ENCODE measurements at places on chromosomes 2 and 18.

DNA sequence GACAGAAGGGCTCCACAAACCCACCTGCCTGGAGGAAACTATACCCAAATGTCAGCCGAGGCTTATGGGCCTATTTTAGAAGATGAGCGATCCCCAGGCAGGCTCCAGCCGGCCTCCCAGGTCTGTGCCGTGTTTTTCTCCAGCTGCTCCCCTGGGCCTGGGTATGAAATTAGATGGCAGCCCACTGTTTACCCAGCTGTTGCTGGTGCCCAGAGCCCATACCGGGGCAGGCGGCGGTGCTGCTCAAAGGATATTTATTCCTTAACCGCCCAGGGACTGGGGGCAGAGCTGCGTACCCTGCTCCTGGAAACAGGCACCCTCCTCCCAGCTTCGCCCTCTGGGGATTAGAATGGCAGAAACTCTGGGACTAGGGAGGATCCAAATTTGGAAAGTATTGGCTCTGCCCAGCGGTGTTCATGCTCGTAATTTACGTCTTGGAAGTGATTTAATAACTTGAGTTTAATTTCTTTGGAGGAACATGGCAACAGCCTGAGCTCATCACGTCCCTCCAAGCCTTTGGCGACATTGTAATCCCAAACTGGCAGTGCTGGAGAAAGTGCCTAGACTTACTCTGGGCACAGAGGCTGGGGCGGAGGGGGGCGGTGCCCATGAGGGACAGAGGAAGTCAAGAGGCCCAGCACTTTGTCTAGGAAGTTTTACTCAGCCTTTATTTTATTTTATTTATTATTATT is 199.2 kb downstream of the KLHL29 start:
- DNase-seq = peak; percentile 79

- no peak for DNase-seq
Measured at GRCh38 chr2:100470898-100471514, 724 bp downstream of the NMS start.

DNA sequence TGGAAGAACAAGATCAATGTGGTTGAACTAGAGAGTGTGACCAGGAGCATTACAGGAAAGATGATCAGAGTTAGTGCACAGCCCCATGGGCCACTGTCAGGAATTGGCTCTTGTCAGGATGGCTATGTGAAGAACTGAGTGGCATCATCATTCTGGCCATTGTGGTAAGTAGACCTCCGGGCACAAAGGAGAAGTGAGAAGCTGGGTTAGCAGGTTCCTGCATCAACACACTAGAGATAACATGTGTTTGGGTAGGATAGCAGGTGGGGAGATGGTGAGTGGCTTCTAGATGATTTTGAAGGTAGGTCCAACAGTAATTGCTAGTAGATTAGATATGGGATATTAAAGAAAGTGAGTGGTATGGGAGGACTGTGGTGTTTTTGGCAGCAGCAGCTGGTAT is 408.2 kb downstream of the TSN start:
- DNase-seq = no peak

GRCh38 chr2:61727746-61728145 is 126.1 kb downstream of the FAM161A start:
- DNase-seq = no peak

DNA sequence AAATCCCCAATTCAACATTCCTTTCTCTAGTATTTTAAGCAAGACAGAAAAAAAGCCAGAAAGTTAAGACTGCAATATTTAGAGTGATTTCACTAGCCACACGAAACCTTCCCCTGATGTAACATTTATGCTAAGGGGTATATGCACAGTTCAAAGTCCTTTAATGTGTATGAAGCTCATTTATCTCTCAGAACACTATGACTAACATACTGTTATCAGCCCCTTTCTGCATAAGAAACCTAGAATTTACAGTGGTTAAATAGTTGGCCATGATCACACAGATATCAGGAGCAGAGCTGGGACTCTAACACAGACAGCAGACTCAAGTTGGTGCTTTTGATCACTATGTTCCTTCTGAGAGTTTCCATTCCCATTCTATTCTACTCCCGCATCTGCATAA is 185.5 kb downstream of the CDH2 start:
- no peak for DNase-seq

DNA sequence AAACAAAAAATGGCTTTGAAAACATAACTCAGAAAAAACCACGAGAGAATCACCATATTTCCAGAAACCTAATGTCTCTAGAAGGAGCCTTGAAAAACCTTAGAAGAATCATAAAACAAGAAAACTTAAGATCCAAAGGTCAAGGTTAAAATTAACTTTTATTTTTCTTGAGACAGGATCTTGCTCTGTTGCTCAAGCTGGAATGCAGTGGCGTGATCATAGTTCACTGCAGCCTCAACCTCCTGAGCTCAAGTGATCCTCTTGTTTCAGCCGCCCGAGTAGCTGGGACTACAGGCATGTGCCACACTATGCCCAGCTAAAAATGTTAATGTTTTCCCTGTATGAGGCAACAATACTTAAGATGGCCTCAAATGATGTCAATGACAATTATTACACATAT is 254.2 kb upstream of the SESTD1 start:
- no peak for DNase-seq

- DNase-seq = peak; percentile 28
Measured at GRCh38 chr18:13216092-13216582, 2.4 kb upstream of the LDLRAD4 start.

DNA sequence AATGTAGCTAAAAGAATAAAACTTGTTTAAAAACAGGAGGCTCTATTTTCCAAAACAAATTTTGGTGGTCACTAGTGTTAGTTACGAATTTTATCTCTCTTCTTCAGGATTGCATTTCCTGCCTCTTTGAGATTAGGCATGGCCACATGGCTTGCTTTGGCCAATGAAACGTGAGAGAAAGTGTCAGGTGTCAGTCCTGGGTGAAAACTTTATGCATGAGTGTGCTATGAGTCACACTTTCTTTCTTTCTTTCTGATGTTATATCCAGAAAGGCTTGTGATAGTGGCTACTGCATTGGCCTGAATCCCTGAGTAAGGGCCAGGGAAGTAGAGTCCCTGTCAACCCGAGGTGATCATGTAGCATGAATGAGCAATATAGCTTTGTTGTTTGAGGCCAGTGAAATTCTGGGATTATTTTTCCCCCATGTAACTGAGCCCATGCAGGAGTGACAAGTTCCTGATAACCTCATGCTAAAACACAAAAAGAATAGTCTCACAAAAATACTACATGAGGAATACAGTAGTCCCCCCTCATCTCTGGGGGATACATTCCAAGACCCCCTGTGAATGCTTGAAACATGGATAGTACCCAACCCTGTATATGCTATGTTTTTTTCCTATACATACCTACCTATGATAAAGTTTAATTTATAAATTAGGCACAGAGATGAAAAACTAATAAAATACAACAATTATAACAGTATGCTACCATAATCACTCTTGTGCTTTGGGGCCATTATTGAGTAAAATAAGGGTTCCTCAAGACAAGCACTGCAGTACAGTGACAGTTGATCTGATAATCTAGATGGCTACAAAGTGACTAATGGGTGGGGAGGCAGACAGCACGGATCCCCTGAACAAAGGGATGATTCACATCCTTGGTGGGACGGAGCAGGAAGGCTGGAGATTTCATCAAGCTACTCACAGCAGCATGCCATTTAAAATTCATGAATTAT is 109.5 kb downstream of the CDC42EP3 start:
- no peak for DNase-seq

DNA sequence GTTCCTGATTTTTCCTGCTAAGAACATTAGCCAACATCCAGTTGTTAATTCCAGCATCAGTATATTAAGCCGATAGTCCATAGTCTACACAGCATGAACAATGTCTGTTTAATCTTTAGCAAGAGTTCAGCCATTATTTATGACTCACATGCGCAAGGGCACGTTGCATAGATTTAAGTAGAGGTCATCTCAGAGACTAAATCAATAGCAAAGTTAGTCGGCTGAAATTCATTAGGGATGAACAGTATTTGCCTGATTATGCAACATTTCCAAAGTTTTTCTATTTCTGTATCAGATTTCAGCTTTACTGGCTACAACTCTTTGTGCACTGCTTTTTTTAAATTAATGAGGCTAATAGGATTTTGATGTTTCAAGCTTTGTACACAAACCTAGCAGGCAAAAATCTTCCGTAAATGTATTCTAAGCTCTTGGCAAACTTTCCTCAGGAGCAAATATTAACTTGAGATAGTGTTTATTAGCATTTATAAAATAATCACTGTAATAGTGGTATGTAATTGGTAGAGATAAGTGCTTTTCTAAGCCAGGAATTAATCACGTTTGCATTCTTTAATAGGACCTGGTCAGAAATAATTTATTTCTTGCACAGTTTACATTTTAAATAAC is 578.7 kb upstream of the ID2 start:
- DNase-seq = peak; percentile 51

DNA sequence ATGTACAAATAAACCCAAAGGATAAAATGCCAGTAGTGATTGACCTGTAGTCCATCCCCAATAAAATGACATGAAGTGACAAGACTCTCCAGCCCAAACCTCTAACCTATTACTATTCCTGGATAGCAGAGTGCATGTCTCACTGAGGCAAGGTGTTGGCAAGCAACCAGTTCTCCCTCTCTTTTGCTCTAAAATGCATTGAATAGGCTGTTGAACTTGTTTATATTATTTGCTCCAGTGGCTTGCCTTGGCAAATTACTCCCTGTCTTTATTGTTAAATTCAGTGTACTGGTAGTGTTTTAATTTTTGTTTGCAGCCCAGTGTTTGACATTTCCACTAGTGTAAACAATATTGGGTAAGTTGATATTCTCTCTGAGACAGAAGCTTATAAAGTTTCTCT is 70.5 kb downstream of the CSRNP3 start:
- no peak for DNase-seq

GRCh38 chr2:59882279-59882678 is 671.2 kb downstream of the BCL11A start:
- DNase-seq = no peak

DNA sequence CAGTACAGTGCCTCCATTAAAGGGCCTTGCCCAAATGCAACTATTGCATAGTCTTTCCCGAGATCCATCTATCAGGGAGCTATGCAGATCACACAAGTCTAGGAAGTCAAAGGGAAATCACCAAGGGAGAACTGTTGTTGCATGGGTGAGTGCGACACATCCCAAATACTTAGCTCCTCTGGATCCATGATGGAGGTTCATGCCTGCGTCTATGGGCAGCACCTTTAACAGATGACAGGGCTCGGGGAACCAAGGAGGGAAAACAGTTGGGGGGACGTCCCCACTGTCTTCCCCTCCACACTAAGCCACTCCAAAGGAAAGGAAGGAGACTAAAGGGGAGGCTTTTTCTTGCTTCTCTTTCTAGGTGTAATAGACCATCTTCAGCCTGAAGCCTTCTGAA is 552.8 kb upstream of the PKDCC start:
- DNase-seq = no peak

- no peak for DNase-seq
Measured at GRCh38 chr2:100957996-100958653, 44.0 kb upstream of the RPL31 start.

GRCh38 chr2:167582619-167583018 is 664.8 kb downstream of the STK39 start:
- no peak for DNase-seq

DNA sequence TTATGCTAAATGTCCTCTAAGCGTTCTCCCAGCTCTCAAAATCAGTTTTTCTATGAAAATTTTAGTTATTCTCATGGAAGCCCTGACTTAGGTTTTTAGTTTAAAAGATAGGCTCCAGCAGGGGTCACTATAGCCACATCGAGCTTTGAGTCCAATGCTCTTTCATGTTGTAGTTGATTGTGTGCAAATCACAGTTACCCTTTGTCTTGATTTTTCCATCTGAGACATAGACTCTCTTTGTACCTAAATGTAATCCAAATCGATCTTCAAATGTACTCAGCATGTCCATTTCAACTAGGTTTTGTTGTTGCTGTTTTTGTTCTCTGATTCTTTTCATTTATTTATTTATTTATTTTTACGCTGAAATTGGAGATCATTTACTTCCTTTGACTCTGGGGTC is 26.4 kb upstream of the MSTN start:
- DNase-seq = peak; percentile 45

- DNase-seq = no peak
Measured at GRCh38 chr2:43076676-43077075, 149.7 kb downstream of the ZFP36L2 start.

- DNase-seq = no peak
Measured at GRCh38 chr2:30454571-30454970, 7.5 kb downstream of the LCLAT1 start.

DNA sequence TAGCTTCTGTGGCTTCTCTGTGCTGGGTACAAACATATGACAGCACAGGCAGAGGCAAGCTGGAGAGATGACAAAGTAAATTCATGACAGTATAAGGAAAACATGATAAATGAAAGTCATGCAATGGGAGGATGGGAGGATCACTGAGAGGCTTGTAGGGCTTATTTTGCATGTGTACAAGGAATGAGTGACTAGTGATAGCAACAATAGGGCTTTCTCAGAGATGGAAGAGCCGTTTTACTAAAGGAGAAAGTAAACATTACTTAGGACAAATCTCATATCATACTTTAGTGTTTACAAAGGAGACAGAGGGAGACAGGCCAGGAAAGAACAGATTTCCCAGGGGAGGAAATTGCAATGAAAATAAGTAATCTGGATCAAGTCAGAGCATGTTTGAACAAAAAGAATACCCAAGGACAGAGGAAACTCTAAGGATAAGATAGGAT is 82.5 kb upstream of the RBMS1 start:
- no peak for DNase-seq

- no peak for DNase-seq
Measured at GRCh38 chr18:14924226-14924625, 176.3 kb downstream of the ANKRD30B start.

DNA sequence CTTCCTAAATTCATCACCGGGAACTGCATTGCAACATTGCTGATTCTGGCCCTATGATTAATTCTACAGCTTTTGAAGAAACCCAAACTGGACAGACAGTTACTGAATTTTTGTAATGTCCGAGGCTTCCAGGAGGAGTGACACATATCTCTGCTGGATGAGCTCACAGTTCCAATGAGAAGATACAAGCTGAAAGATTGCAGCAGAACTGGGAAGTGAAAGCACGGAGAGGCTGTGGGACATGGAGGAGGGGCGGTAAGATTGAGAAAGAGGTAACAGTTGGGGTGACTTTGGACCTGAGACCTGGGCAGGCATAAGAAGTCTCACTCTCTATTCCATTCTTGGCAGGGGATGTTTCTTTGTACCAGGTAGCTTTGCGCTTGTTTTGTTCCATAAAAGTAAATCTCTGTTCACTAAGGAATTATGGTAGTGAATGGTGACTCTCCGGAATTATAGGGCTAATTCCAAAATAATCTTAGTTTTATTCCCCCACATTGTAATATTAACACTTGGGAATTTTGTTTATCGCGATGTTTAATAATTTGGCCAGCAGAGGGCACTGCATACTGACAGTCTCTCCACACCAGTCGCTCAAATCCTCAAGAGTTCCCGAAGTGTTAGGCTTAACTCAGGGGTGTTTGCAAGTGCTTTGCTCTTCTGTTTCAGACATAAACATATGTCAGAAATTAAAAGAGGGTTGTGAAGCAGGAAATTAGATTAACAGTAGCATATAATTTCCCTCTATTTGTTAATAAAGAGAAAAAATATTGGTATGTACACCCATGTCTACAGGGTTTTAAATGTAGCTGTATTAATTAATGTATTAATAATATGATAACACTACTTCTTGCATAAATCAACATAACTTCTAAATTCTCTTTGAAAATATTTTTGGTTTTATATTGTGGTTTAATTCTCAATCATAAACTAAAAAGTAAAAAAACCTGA is 201.4 kb downstream of the SOCS6 start:
- peak; percentile 82 for DNase-seq
